Activated CD4-positive, CD25-positive, alpha-beta regulatory T cell (primary cell): ENCODE measurements at places on chromosomes 1 and 21.

- DNase-seq, result no peak
These were observed 607.3 kb downstream of the NCAM2 start for GRCh38 chr21:21605521-21605920.

GRCh38 chr1:94602802-94603625, 61.5 kb upstream of the F3 start:
- no peak for DNase-seq

DNA sequence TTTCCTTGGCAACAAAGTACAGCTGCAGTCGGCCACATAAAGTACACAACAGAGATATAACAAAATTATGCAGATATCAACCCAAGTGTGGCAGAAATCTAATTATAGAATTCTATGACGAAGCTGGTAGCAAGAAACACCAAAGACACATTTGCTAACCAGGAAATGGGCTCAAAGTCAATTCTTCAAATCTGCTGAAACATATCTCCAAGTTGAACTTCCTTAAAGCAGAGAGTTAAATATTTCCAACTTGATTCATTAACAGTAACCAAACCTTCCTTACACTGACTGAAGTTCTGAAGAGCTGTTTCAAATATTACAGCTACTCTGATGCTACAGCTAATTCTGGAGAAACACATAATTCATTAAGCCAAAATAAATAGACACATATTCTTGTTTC, 67.6 kb upstream of the SDC3 start:
- no peak for DNase-seq

DNA sequence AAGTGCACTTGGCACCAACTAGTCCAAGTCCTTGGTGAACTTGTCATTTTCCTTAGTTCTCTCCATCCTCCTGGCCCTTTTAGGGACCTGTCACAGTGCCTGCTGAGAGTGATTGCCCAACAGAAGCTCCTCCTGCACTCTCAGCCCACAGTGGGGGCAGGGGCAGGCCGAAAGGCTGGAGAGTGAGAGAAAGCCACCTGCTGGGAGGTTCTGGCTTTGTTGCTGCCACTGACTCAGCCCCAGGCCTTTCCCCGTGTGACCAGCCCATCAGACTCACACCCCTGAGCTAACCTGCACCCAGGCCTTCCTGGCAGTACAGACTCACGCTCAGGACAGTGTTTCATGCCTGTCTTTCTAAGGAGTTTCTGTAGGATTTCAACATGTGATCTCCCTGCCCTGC, 17.1 kb upstream of the PROK1 start:
- no peak for DNase-seq

- no peak for DNase-seq
These were observed 23.0 kb upstream of the TMEM52 start for GRCh38 chr1:1941868-1942752.

GRCh38 chr1:241772932-241773500, 75.0 kb upstream of the EXO1 start:
- no peak for DNase-seq

DNA sequence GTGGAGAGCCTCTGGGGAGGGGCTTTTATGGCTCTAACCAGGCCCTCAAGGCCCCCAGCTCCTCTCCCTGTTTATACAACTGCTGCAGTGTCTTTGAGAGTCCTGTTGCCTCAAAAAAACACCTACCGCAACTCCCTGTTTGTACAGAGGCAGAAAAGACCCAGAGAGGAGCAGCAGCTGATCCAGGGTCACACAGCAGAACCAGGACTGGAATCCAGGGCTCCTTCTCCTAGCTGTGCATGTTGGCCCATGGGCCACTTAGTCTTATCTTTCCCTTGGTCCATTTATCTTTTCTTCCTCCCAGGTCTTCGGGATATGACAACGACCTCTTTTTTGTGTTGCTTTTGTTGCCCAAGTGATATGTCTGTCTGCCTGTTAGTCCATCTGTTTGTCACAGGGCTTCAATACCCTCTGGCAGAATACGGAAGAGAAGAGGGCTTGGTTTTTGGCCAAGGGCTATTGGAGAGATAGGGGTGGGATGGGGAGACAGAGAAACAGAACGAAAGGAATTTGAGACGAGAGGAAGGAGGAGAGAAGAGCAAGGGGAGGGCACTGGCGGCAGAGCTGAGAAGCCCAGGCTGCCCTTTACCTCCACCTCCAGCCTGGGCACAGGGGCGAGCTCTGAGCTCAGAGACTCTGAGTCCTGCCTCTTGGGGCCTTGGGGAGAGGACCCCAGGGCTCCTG, 33.5 kb upstream of the WASF2 start:
- DNase-seq, result no peak

- DNase-seq, result no peak
These were observed 378.3 kb downstream of the PBX1 start for GRCh38 chr1:164937291-164937690.

DNA sequence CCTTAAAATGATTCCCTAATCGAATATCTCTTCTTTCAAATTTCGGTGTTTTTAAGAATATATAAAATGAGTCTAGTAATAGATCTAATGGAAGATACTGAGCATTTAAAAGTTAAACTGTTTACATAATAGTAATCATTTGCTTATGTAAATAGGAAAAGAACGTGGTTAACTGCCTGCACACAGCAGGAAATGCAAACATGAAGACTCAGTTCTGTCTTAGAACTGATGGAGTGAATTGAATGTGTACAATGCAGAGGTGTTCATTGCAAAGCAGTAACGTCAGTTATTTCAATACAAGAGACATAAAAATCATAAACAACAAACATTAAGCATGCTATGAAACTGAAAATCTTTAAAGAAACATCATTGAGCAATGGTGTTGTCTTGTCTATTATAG, 359.4 kb upstream of the ADAMTS5 start:
- DNase-seq, result no peak

- no peak for DNase-seq
These were observed 2.6 kb upstream of the HES5 start for GRCh38 chr1:2532485-2533160.

DNA sequence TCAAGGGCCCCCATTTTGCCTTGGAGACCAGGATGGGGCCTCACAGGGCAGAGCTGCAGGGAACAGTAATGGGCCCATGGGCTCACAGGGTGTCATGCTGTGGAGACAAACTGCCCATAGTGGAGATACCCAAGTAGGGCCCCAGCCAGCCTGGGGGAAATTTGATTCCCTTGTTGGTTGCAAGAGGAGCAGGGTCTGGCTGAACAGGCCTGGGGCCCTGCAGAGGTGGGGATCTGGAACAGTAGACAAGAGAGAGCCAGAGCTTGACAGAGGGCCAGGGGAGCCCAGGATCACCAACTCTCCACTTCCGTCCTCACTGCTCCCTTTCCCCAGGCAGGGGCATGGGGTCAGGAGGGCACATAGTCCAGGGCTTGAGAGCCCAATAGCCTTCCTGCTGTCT, 8.7 kb downstream of the S100B start:
- no peak for DNase-seq

GRCh38 chr1:29243023-29243870, 6.9 kb downstream of the PTPRU start:
- DNase-seq, result no peak

DNA sequence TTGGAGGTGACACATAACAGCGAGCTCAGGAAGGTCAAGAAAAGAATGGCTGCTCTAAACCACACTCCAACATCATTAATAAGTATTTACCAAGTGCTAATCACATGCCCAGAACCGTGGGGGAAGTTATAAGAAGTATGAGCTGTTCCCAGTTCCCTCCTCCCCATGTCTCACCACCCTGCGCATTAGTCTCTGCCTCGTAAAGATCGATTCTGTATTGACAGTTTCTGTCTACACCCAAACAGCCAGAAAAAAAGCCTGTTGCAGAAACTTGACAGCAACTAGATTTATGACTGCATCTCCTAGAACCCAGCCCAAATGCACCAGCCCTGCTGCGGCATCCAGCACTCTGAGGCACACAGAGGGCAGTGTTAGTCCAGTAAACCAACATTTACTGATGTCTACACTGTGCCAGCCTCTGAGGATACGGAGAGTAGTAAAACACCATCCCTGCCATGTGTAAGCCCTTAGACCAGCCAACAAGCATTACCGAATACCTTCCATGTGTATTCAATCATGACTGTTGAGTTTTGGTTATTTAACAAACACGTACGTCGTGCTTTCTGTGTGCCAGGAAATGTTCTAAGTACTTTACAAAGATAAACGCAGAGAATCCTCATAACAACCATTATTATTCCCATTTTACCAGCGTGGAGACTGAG, 63.6 kb upstream of the ZBTB40 start:
- DNase-seq, result no peak

- DNase-seq, result no peak
These were observed 24.8 kb downstream of the GABPA start for GRCh38 chr21:25759573-25759972.

- no peak for DNase-seq
These were observed 1.7 kb downstream of the WNT9A start for GRCh38 chr1:227945891-227946623.

GRCh38 chr21:36915014-36915695, 51.3 kb downstream of the HLCS start:
- no peak for DNase-seq
